ENCODE measurements at places on chromosomes 11 and 22. TPM values are rescaled to one million over a fixed set of nuclear protein-coding genes. Genes with fewer than 3 reads are reported as not detected.

The BATF2 gene
- 0.42 TPM for total RNA-seq

The RTN4R gene
- 2.2 TPM for total RNA-seq

The PRODH gene
- total RNA-seq = 5.8 TPM

The CDKN1C gene
- total RNA-seq = 349 TPM

The LINC01488 gene
- total RNA-seq = not detected

The CYP2D6 gene
- 0.42 TPM for total RNA-seq

The LRRN4CL gene
- total RNA-seq = 48.2 TPM

The SCGB2A2 gene
- not detected for total RNA-seq

DNA sequence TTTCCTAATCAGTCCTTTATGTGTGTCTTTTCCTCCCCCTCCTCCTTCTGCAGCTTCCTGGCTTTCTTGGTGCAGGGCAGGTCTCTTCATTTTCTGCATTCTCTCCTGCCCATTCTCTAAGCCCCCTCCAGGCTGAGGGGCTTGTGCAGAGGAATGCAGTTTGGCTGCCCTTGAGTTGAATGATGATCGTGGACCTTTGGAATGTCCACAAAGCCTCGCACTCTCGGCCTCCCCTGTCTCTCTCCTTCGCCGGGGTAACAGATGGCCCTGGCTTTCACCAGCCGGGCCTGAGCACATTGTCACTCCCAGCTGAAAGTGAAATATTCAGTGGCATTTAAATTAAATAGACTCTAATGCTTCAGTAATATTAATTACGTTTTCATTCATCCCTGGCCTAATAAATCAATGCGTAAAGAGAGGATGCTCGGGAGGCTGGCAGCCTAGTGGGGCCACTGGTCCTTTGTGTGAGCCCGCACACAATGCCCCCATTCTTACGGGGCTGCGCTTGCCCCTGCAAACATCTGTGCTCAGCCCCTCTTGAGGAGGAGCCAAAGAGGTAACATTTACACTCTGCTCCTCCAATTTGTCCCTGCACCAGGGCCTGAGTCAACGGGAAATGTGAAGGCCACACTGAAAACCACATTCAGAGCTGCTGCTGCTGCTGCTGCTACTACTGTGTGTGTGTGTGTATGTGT lies 64.9 kb upstream of the PAX6 start:
- DNase-seq = no peak

GRCh38 chr22:45783021-45783420 lies 111.4 kb downstream of the ATXN10 start:
- no peak for DNase-seq

DNA sequence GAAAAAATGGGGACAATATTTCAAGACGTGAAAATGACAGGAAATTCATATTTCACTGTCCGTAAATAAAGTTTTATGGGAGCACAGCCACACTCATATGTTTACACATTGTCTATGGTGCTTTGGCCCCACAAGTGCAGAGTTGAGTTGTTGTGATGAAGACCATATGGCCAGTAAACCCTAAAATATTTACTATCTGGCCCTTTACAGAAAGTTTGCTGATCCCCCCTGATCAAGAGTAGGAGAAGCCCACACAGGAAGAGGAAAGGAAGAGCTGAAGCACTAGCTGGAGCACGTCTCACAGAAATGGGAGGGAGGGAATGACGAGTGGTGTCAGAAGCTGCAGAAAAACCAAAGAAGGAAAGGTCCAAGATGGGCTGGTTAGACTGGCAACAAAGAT lies 78.8 kb downstream of the TNRC6B start:
- no peak for DNase-seq

DNA sequence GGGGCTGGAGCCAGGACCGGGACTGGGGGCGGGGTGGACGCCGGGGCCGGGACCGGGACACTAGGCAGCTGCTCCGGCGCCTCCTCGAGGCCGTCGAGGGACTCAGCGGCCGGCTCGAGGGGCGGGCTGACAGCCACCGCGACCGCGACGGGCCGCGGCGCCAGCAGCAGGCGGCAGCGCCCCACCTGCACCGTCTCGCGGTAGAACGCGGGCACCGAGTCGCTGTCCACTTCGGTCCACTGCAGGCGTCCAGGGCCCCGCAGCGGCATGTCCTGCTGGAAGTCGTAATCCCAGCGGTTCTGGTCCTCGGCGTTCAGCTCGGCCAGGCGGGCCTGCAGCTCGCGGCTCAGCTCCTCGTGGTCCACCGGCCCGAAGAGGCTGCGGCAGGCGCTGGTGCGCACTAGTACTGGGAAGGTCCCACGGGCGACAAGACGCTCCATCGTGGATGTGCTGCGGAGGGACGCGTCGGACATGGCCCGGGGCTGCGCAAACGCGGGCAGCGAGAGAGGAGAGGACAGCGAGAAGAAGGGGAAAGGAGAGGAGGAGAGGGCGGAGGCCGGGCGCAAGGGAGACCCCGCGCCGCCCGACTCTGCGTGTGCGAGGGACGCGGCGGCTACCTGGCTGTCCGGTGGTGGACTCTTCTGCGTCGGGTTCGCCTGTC lies 428 bp downstream of the CDKN1C start:
- no peak for DNase-seq

- DNase-seq = no peak
Observed at GRCh38 chr11:134417871-134418840, 6.1 kb upstream of the B3GAT1 start.

DNA sequence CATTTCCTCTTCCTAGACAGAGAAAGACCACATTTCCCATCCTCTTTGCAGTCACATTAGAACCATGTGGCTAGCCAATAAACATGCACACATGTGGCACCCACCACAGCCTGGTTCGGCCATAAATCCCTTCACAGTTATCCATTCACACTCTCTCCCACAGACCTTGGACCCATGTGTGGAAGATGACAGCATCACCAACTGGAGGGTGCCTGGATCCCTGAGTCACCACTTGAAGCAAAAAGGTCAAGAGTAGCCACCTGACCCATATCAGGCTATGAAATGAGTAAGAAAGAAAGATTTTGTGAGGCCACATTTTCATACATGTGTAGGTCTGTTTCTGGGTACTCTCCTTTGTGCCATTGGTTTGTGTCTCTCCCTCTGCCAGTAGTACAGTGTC lies 9.0 kb upstream of the TMEM121B start:
- DNase-seq = no peak

- DNase-seq = no peak
Observed at GRCh38 chr11:116059919-116060318, 555.7 kb upstream of the CADM1 start.

- DNase-seq = no peak
Observed at GRCh38 chr22:44582016-44582415, 84.0 kb upstream of the RTL6 start.

DNA sequence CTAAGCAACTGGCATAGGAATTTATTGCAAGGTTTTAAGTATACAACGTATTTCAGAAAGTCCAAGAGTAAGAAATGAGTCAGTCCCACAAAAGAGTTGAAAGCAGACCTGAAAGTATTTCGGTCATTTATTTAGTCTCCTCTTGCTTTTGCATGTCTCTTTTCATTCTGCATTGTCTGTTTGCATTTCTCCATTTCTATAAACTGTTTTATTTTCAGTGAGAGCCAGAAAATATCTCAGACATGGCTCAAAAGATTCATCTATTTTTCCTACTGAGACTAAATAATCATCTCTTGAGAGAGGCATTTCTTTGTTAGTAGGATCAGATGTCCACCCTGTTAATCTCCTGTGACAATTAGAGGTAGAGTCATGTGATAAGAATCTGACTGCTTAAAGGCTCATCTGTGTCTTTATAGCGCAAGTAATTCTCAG lies 219.1 kb upstream of the CCDC179 start:
- no peak for DNase-seq

GRCh38 chr11:34614344-34615104 lies 6.4 kb upstream of the EHF start:
- DNase-seq = no peak

GRCh38 chr11:120613264-120614226 lies 102.0 kb downstream of the GRIK4 start:
- no peak for DNase-seq

DNA sequence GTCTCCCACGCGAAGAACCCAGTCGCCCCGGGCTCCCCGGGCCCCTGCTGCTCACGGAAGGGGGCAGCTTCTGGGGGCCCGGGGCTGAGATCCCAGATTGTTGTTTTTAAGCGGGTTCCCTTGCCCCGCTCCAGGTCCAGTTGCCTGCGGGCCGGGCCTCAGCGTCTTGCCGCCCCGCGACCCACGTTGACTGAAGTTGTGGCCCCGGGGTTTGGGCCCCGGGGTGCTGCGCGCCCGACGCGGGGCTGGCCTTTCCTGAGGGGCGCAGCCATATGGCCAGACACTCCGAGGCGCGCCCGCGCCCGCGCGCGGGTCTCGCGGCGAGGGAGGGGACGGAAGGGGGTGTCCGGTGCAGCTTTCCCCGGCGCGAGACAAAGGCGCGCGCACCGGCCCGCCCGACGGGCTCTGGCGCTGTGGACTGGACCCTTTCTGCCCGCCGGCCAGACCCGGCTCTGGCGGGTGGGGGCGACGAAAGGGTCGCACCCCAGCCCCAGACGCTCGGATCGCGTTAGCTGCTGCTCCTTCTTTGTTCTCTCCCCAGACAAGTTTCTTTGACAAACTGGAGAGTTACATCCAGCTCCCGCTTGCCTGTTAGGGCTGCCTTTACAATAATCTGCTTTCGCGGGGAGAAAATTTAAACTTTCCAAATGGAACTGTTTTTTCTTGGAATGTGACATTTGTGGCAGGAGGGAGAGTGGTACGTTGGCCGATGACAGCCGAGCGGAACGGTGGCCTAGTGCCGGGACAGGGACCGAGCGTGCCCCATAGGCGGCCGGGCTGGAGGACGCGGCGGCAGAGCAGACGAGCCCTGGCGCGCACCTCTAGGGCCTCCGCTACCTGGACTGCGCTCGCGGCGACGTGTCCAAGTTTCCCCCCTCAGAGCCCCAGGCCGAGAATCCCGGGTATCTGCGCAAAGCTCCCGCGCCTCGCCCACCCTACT lies 716 bp downstream of the AMOTL1 start:
- DNase-seq = no peak

- no peak for DNase-seq
Observed at GRCh38 chr11:47394050-47394321, 14.4 kb upstream of the SLC39A13 start.

DNA sequence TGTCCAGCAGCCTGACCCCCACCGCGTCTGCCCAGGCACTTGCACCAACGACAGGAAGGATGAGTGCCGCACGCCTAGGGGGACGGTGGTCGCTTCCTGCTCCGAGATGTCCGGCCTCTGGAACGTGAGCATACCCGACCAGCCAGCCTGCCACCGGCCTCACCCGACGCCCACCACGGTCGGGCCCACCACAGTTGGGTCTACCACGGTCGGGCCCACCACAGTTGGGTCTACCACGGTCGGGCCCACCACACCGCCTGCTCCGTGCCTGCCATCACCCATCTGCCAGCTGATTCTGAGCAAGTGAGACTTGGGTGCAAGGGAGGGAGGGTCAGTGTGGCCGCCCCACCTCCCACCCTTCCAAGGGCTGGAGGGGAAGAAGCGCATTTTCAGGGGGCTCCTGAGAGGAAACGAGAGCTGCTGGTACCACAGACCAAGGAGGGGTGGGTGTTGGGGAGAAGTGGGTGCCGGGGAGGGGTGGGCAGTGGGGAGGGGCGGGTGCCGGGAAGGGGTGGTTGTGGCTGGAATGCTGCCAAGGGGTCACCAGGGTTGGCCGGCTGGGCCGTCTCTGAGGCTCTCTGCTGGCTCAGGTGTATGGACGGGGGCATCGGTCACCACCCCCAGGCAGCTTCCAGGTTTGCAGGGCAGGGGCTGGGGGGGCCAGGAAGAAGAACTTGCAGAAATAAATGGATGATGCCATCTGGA lies 27.7 kb upstream of the MUC5B start:
- no peak for DNase-seq

- no peak for DNase-seq
Observed at GRCh38 chr11:14101388-14101787, 138.9 kb downstream of the SPON1 start.
